ENCODE measurements at places on chromosomes 6 and 20. TPM values are rescaled to one million over a fixed set of nuclear protein-coding genes. Genes with fewer than 3 reads are reported as not detected.

- no peak for DNase-seq
These were observed 862 bp downstream of the UCKL1 start for GRCh38 chr20:63955281-63955826.

DNA sequence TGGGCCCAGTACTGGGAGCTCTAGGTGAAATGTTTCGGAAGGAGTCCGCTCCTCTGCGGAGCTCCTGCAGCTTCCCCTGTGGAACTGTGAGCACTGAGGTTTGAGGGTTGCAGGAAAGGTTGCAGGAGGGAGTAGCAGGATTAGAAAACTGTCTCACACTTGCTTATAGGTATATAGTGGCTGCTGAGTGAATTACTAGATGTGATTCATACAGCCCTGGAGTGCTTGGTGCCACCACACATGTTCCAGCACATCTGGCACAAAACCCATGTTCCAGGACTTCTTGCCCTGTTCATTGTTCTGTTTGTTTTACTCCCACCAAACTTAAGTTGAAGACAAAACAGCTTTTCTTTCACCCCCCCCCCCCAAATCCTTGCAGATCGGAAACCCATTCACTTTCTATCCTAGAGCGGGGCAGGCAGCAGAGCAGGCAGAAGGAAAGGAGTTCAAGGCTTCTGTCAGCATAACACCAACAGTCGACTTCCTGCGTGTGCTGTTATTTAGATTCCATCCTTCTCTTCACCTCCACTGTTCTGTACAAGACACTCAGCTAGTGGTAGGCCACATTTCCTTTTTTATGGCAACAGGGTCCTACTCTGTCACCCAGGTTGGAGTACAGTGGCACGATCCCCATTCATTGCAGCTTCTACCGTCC, 669 bp upstream of the PEX6 start:
- DNase-seq, result no peak

GRCh38 chr6:155504848-155505607, 49.4 kb upstream of the NOX3 start:
- DNase-seq, result no peak

DNA sequence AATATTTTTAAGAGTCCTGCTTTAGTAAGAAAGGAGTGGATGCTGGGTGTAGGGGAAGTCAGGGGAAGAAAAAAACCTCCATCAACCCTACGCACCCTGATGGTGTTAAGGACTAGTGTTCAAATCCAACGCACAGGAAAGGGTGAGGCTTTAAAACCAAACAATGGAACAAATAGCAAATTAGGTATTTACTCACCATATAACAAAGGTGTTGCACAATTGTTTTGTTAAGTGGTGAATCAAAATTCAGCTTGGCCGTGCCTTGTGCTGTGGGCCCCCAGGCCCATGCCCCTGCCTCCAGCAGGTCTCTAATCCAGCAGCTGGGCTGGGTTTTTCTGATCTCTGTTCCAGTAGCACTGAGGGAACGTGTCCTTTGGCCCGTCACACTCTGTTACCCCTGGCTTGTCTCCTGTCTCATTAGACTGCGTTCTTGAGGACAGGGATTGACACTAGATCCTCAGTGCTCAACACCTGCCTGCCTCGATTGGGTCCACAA, 11.8 kb downstream of the FAM83D start:
- DNase-seq, result no peak

Gene PRPH2
- total RNA-seq, result not detected

Gene TFAP2D
- not detected for total RNA-seq

DNA sequence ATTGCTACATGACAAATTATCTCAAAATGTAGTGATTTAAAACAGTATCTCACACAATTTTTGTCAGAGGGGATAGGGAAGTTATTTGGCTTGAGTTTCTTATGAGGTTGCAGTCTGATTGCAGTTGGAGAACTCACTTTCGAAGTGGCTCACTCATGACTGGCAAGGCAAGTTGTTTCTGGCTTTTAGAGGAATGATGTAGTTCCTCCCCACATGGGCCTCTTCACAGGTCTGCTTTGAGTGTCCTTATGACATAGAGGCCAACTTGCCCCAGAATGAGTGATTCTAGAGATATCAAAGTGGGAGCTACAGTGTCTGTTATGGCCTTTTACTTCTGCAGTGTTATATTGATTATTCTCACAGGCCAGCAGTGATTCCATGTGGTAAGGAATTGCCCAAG, 6.1 kb downstream of the DOP1A start:
- no peak for DNase-seq

Gene PLCB4
- total RNA-seq, result not detected

DNA sequence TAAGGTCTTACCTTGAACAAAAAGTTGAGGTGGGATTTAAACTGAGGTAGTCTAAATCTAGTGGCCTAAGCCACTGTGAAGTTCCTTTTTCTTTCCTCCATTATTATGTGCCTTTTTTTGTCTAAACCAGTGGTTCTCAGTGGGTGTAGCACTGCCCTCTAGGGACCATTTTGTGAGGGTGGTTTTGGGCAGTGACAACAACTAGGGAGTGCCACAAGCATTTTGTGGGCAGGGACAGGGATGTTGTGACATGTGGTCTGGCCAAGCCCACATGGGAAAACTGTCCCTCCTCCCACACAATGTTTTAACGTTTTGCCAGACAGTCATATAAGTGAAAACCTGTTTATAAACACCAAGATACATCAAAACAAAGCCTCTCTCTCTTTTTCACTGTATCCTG, 899.4 kb upstream of the FLRT3 start:
- DNase-seq, result no peak

Gene HECA
- 38.3 TPM for total RNA-seq

- peak; percentile 53 for DNase-seq
These were observed 637 bp downstream of the MYLK4 start for GRCh38 chr6:2749969-2750600.

Gene B3GAT2
- not detected for total RNA-seq

GRCh38 chr6:121998631-121999030, 400.8 kb upstream of the HSF2 start:
- DNase-seq, result no peak

DNA sequence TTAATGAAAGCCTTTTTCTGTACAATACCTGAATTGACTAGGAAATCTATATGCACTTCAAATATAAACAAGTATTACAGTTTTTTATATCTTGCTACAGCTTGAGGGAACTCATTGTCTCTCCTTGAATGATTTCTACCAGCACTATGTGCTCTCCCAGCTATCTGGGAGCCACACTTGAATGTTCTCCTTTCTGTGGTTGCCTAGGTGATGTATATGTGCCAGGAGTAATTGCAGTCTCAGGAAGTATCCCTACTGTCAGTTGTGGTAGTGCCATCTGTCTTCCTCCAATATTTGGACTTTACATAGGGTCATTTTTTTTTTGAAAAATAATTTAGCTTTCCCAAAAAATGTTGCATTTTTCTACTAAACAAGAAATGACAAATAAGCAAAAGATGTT, 288.0 kb upstream of the PLCB4 start:
- no peak for DNase-seq

DNA sequence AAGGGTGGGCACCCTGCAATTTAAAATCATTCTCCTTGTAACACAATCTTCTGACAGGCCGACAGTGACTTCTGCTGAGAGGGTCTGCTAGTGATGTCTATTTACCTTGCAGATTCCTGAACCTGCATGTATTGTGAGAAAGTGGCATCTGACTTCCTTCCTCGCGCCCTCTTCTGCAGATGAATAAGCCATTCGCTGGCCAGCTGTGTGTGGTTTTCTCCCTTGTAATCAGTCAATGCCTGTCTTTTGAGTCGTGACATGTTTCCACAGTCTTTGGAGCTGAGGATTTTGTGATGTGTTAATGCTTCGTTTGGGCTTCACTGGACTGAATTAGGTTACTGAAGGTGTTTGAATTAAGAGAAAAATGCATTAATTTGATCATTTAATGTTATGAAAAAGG, 125.3 kb downstream of the GRM1 start:
- DNase-seq, result no peak

- no peak for DNase-seq
These were observed 40.2 kb downstream of the E2F3 start for GRCh38 chr6:20441921-20442320.

- DNase-seq, result no peak
These were observed 168.9 kb upstream of the CENPW start for GRCh38 chr6:126170978-126171382.

GRCh38 chr6:150417899-150418826, 49.4 kb downstream of the IYD start:
- no peak for DNase-seq

- DNase-seq, result no peak
These were observed 171.2 kb upstream of the SULF2 start for GRCh38 chr20:47956268-47956995.

Gene COX4I2
- total RNA-seq, result not detected

Gene DDO
- total RNA-seq, result not detected

- no peak for DNase-seq
These were observed 16.9 kb downstream of the KIAA1755 start for GRCh38 chr20:38243709-38244020.

GRCh38 chr6:149988550-149989346, 25.0 kb downstream of the ULBP1 start:
- DNase-seq, result no peak

- DNase-seq, result no peak
These were observed 1237.5 kb upstream of the MAP3K7 start for GRCh38 chr6:91824331-91824730.

DNA sequence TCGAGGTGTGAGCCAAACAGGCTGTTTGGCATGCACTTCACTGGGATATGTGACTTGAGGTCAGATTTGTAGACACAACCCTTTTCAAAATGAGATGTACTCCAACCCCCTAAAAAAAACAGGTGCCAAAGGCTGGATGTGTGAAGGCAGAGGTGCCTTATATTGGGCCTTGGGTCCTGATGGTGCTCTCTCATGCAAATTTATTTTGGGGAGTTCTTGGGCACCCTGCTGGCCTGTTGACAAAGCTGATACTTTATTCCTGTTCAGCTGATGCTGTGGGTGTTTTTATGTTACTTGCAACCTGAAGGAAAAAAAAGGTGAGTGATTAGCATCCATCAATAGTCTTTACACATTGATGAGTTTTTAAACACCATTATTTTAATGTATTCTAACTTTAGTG, 121.5 kb downstream of the DNAH8 start:
- no peak for DNase-seq

- DNase-seq, result no peak
These were observed 1.4 kb downstream of the PCED1A start for GRCh38 chr20:2838847-2839671.

Gene ANKEF1
- 2.0 TPM for total RNA-seq

Gene HLA-DOA
- 167 TPM for total RNA-seq

- DNase-seq, result no peak
These were observed 31.0 kb downstream of the E2F3 start for GRCh38 chr6:20432692-20433091.

GRCh38 chr20:37777012-37777950, 83.5 kb downstream of the CTNNBL1 start:
- no peak for DNase-seq

DNA sequence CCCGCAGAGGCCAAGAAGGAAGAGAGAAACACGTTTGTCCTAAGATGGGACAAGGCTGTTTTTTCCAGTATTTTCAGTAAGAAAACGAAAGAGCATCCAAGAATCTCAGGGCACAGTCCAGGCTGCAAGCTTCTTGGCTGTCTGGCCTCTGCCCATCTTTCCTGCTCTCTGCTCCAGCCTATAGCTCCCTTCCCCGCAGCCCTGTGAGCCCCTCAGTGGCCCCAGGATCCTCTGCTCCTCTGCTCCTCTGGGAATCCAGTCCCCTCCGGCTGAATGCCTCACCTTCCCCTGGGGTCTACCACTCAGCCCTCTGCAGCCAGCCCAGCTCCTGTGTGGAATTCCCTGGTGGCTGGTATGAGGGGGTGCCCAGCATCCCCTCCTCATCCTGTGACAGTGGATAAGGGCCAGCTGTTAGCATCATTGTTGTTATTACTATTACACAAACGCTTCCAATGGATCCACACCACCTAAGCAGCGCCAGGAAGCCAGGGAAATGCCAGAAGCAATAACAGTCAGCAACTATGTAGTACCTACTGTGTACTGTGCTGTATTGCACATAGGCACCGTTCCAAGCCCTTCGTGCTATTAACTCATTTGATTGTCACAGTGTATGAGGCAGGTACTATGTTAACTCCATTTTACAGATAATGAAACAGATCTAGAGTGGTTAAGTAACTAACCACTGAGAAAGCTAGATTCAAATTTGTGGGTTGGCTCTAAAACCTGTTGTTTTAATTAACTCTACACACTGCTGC, 60.3 kb upstream of the PTPN1 start:
- DNase-seq, result no peak

- no peak for DNase-seq
These were observed 97.7 kb downstream of the BTBD9 start for GRCh38 chr6:38542031-38542430.

DNA sequence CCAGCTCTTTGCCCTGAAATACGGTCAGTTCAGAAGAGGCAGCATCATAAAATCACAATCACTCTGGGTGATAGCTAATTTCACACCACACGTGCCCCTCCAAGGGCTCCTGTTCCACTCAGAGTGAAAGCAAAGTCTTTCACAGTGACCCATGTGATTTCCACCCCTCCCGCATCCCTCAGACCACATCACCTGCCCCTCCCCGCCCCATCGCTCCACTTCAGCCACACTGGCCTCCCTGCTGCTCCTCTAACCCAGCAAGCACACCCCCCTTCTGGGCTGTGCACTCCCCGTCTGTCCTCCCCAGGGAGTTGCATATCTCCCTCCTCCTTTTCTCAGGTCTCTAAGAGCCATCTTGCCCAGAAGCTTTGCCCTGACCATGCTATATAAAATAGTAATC, 74.5 kb downstream of the PSMG4 start:
- DNase-seq, result no peak

GRCh38 chr20:58752565-58752964, 60.0 kb downstream of the NPEPL1 start:
- no peak for DNase-seq

Measured in activated B cell treated with CpG ODN at 0.5 μM for 24 hours (primary cell).